ENCODE measurements at places on chromosomes 12 and 14. TPM values are rescaled to one million over a fixed set of nuclear protein-coding genes. Genes with fewer than 3 reads are reported as not detected.

DNA sequence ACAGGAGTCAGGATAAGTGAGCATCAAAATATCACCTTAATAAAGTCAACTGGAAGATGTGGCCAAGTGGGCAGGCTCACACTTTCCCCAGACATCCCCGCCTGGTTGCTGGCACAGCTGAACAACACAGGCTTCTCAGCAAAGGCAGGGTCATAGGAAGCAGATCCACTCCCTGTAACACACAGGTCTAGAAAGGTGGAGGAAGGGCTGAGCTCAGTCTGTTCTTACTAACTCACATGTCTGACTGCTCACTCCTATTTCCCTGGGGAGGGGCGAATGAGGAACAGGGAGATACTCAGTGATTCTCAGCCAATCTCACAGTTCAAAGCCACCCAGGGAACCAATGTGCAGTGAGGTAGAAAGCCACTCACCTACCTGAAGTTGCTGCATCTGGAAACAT, 45.0 kb upstream of the AMN1 start:
- no peak for DNase-seq

- DNase-seq: no peak
Measured at GRCh38 chr12:54146506-54147145, 42.2 kb downstream of the SMUG1 start.

DNA sequence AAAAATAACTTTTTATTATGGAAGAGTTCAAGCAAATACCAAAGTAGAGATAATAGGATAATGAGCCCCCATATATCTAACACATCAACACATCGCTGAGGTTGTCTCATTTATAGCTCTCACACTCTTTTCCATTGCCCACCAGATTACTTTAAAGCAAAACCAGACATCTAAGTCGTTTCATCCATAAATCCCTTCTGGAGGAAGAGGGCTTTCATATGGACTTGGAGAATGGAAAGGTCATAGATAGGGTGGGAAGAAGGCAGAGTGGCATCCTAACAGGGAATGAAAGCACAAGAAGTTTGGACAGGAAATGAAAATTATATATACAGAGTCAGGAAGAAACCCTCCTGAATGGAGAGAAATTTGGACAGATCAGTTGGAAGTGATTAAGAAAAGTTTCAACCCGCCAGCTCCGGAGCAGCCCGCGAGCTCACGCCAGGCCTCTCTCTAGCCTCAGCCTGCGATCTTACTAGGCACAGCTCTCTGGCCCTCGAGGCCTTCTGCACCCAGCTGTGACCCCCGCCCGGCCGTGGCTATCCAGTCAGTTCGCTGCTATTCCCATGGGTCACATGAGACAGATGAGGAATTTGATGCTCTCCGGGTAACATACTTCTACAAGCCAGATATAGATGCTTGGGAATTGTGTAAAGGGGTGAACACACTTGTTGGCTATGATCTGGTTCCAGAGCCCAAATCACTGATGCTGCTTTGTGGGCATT, 48.4 kb upstream of the NID2 start:
- DNase-seq: no peak

HHIPL1 gene
- total RNA-seq: not detected

- DNase-seq: peak; percentile 99
Measured at GRCh38 chr14:23095196-23096108, at the start of gene C14orf119. Gene C14orf119, plus strand, starts transcription at chr14:23095505. Its CDS starts 2,154 bp downstream, at chr14:23097659.

DNA sequence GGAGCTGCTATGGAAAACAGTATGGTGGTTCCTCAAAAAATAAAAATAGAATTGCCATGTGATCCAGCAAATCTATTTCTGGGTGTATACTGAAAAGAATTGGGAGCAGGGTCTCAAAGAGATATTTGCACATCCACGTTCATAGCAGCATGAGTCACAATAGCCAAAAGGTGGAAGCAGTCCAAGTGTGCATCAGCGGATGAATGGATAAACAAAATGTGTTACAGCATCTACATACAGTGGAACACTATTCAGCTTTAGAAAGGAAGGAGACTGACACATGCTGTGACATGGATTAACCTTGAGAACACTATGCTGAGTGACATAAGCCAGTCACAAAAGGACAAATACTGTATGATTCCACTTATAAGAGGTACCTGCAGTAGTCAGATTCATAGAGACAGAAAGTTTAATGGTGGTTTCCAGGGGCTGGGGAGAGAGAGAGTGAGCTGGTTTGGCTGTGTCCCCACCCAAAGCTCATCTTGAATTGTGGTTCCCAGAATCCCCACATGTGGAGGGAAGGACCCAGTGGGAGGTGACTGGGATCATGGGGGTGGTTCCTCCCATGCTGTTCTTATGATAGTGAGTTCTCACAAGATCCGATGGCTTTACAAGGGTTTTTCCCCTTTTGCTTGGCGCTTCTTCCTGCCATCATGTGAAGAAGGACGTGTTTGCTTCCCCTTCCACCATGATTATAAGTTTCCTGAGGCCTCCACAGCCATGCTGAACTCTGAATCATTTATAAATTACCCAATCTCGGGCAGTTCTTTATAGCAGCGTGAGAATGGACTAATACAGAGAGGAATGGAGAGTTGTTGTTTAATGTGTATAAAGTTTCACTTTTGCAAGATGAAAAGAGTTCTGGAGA, 17.6 kb upstream of the TBC1D30 start:
- DNase-seq: no peak

- DNase-seq: no peak
Measured at GRCh38 chr14:60277605-60278190, 28.7 kb downstream of the PPM1A start.

- DNase-seq: no peak
Measured at GRCh38 chr12:102326982-102327381, 129.3 kb upstream of the PMCH start.

GRCh38 chr12:102990419-102990818, 32.9 kb downstream of the ASCL1 start:
- no peak for DNase-seq

DNA sequence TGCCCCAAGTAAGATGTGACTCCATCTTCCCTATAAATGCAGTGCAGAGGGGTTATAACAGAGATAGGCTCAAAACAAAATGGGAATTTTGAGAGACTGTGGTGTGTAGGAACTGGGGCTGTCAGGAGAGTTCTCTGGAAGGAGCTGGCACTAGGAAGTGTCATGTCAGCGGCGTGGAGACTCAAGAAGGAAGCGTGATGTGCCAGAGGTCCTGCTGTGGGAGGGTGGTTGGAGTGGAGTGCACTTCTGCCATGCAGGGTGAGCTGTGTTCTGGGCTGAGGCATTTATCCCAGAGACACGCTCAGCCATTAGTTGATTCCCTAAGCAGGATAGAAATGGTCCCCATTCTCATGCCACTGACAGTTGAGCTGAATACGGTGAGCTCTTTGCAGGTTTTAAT, 19.0 kb downstream of the GLT1D1 start:
- DNase-seq: no peak

DNA sequence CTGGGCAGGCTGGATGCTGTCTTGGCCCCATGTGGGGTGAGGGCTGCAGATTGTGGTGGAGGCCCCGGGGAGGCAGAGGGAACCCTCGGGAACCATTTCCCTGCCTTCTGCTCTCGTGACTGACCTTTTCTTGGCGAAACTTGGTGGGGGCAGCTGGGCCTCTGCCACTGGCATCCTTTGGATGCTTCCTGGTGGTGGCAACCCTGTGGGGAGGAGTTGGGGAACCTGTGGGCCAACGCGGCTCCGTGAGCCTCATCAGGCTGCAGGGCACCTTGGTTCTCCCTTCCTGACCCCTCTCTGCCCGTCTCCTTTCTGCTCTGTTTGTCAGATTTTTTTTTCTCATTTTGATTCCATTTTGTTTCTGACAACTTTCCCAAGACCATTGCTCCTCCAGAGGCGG, 14.4 kb downstream of the TMEM121 start:
- no peak for DNase-seq

DNA sequence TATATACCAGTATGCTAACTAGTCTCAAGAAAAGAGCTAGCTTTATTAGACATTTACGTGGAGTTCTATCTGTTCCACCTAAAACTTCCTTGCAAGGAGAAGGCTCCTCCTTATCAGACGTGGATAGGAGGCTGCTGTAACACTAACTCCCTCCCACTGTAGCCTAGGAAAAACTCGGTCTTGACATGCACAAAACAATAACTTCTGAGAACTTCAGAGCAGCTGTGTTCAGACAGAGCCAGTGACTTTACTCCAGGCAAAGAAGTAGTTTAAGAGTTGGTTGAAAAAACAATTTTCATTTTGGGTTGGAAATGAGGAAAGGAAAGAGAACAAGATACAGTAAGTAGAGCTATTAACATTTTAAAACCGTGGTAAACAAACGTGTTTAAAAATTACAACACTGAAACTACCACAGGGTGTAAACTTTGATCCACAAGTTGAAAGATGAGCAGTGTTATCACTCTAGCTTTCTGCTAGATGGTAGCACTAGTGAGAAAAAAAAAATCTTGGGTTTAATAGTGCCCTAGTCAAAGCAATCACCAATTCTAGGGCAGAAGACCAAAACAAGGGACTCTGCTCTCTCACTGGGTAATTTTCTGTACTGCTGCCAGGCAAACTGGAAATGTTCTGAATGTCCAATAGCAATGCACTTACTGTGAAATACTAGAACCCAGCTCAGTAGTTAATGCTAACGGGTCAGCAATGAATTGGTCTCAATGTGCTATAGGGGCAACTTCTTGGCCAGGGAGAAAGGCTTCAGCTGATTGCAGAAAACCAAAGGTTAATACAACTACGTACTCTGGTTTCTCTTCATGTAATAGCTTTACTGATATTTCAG, 2.4 kb downstream of the ATF7 start:
- DNase-seq: no peak

- no peak for DNase-seq
Measured at GRCh38 chr14:101071493-101071906, 168.0 kb upstream of the RTL1 start.

Measured in activated T-helper 1 cell treated with anti-CD3 and anti-CD28 coated beads, Interleukin-12 subunit alpha, Interleukin-12 subunit beta, Interleukin-2, Interleukin-4 antibody, amounts not matched to agents 30 ng/mL and 10 ng/mL and 1 ng/mL, durations not matched to agents 14 hours and 24 hours and 36 hours (primary cell).